H4 (cell line): ENCODE measurements at places on chromosomes 11 and 22. TPM values are rescaled to one million over a fixed set of nuclear protein-coding genes. Genes with fewer than 3 reads are reported as not detected.

DNA sequence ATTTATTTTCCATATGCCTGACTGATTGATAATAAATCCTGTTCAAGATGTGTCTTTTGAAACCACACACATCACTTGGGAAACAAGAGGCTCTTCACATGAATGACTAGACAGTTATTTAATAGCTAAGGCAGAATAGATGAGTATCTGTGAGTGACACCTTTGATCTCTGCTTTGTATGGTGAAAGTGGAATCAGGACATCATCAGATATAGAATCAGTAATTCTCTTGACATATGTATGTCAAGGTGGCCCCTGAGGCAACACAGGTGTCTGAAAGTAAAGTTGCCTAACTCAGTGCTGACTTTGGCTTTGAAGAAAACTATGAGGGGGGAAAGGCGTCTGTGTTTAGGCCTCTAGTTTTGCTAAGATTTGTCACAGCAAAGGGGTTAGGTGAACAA lies 11.5 kb upstream of the CASP4 start:
- no peak for DNase-seq

GRCh38 chr11:104830080-104830479 lies 68.2 kb downstream of the CASP12 start:
- DNase-seq: no peak

GRCh38 chr11:132126973-132127899 lies 756.8 kb downstream of the NTM start:
- DNase-seq: peak; percentile 47

GRCh38 chr11:50075856-50076255 lies 43.2 kb downstream of the OR4C45 start:
- no peak for DNase-seq

DNA sequence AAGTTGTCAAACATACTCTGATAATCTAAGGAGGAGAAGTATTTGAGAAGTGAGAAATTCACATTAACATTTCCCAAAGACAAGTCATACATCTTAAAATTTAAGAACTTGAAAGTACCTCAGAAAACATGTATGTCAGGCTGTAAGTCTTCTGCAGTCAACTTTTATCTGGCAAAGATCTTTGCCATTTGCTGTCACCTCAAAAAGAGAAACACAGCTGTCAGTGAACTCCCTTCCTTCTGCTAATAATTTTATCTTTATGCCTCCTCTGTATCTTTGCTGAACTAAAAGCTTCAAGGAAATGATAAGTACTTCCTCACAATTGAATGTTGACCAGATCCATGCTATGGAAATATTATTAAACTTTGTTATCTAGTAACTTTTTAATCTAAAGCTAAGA lies 18.7 kb downstream of the TTC17 start:
- no peak for DNase-seq

TEX54 gene
- total RNA-seq: not detected in 2 replicates

KCNQ1 gene
- total RNA-seq: 0.04 TPM in 1 of 2 replicates, not detected in the other
